ENCODE measurements at places on chromosomes 11 and 22. TPM values are rescaled to one million over a fixed set of nuclear protein-coding genes. Genes with fewer than 3 reads are reported as not detected.

INSC gene
- not detected for total RNA-seq

P2RY2 gene
- total RNA-seq: 4.8 TPM

TIMM10B gene
- total RNA-seq: 30.2 TPM

DRG1 gene
- 94.1 TPM for total RNA-seq

OR8H1 gene
- total RNA-seq: not detected

MMP7 gene
- 0.57 TPM for total RNA-seq

SUSD2 gene
- total RNA-seq: 0.13 TPM

Measured in thoracic aorta endothelial cell (primary cell).